ENCODE measurements at places on chromosomes 5 and 9.

- no peak for DNase-seq
These were observed 116.8 kb upstream of the SHB start for GRCh38 chr9:38185647-38186403.

DNA sequence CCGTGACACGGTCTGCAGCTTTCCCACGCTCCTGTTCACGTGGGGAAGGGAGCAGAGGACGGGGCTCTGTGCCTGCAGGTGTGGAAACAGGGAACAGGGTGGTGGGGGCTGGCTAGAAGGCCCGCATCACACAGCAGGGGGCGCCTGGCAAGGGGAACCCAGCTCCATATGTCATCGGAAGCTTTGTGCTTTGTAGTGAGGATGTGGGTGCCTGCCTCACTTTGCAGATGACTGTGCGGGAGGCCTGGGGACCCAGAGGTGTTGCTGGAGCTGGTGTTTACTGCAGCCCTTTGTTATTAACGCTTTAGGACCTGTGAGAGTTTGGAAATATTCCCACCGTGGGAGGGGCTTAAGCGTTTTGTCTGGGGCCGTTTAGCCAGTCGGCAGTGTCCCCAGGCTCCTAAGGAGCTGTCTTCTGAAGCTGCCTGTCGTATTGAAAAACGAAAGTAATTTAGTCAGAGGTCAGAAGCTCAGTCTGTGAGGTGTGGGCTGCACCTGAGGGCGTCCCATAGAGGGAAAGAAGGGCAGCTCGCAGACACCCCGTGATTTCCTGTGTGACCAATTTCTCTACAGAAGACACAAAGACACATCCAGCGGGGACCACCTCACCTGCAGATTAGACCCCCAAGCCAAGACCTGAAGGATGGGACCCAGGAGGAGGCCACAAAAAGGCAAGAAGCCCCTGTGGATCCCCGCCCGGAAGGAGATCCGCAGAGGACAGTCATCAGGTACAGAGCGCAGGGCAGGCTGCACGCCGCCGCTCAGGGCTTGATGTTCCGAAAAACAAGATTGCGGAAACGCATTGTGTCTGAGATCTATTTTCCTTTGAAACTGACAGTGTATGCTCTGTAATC, 9.1 kb downstream of the MAN1B1 start:
- DNase-seq, result no peak

- no peak for DNase-seq
These were observed 455.7 kb upstream of the NUDT12 start for GRCh38 chr5:104018299-104018698.

DNA sequence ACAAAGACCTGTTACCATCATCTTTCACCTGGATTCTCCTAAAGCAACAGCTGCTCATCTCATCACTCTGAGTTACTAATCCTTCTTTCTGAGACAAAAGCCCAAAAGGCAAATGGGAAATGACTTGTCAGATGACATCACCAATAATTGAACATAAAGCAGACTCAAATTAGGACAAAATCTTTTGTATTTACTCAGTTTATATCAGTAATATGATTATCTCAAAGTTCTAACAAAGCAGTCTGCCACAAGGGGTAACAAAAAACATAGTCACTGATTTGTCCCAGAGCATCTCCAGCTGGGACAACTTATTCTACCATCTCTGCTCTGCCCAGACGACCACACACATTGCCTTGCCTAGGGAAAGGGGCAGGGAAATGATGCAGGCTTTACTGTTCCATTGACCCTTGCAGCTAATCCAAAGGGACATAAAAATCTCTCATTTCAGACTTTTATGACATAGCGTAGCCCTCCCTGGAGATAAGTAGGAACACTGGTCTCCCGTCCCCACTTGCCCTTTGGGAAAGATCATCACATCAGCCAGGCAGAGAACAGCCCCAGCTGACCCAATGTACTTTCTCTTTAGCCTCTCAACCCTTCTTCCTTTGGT, 249.5 kb upstream of the PTGER4 start:
- no peak for DNase-seq

- no peak for DNase-seq
These were observed 13.2 kb upstream of the GLRA1 start for GRCh38 chr5:151937851-151938250.

GRCh38 chr5:56817263-56818014, 2.1 kb downstream of the MAP3K1 start:
- DNase-seq, result no peak

GRCh38 chr5:66694036-66694435, 97.8 kb downstream of the MAST4 start:
- DNase-seq, result no peak

- no peak for DNase-seq
These were observed 258.5 kb downstream of the AGTPBP1 start for GRCh38 chr9:85483208-85483607.

DNA sequence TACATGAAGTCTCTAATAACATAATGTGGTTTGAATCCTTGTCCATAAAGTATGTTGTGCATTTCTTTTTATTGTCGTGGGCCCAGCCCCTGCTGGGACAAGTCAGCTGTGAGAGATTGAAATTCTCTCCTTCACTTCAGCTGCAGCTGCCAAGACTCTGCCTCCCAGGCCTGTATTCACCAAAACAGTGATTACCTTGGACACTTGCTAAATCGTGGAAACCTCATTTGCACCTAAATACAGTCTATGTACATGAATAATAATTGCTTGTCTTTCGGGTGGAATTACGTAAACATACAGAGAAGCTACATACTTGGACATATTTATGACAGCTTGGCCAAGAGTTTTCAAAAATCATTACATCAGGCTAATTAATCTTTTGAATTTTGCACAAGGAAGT, 898.5 kb upstream of the SEMA6A start:
- peak; percentile 29 for DNase-seq

- no peak for DNase-seq
These were observed 6.8 kb downstream of the TENT4A start for GRCh38 chr5:6719896-6720560.

DNA sequence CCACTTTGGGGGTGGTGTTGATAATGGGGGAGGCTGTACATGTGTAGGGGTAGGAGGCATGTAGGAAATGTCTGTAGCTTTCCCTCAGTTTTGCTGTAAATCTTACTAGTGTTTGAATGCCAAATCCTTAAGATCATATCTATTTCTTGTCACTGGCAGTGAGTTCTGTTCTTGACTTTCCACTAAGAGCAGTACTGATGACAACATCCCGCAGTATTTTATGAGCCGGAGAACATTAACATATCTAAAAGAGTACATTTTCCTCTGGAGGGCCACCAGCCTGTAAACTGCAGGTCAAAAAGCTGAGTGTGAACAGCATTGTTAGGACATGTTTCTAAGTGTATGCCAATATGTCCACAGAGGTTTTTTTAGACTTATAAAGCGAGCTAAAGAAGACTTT, 2.5 kb upstream of the HSPB3 start:
- DNase-seq, result no peak
